ENCODE measurements at places on chromosomes 3 and 15. TPM values are rescaled to one million over a fixed set of nuclear protein-coding genes. Genes with fewer than 3 reads are reported as not detected.

- no peaks in the 10 kb centered on the region for H3K4me1 ChIP-seq
- DNase-seq: no peak
- H3K36me3 ChIP-seq: no peaks in the 10 kb centered on the region
- no peak overlapping the region for H3K27ac ChIP-seq
- H3K4me3 ChIP-seq: no peak overlapping the region
These were observed 149.7 kb upstream of the CDIN1 start for GRCh38 chr15:36429707-36430106.

The CHRNB4 gene
- total RNA-seq: not detected

GRCh38 chr3:143763564-143764162 lies 84.6 kb downstream of the SLC9A9 start:
- H3K27ac ChIP-seq: no peak overlapping the region
- peaks cover under 1% of the 10 kb centered on the region for H3K4me1 ChIP-seq
- H3K36me3 ChIP-seq: peaks cover 5% of the 10 kb centered on the region

GRCh38 chr3:120773932-120774331 lies 31.4 kb downstream of the GTF2E1 start:
- peaks cover 7% of the 10 kb centered on the region for H3K4me1 ChIP-seq
- no peak overlapping the region for H3K4me3 ChIP-seq
- H3K27ac ChIP-seq: no peak overlapping the region
- H3K27me3 ChIP-seq: no peaks in the 10 kb centered on the region
- peak; percentile 9 for DNase-seq

The DCP1A gene
- 47.1 TPM for total RNA-seq

GRCh38 chr3:32706348-32707025 lies 21.5 kb downstream of the CNOT10 start:
- no peak for DNase-seq
- peaks cover 21% of the 10 kb centered on the region for H3K4me1 ChIP-seq
- H3K27me3 ChIP-seq: no peaks in the 10 kb centered on the region

- no peak overlapping the region for H3K27ac ChIP-seq
- H3K4me3 ChIP-seq: no peak overlapping the region
- H3K36me3 ChIP-seq: no peaks in the 10 kb centered on the region
- no peak for DNase-seq
- no peaks in the 10 kb centered on the region for H3K27me3 ChIP-seq
These were observed 15.4 kb downstream of the TMEM44 start for GRCh38 chr3:194617827-194618226.

DNA sequence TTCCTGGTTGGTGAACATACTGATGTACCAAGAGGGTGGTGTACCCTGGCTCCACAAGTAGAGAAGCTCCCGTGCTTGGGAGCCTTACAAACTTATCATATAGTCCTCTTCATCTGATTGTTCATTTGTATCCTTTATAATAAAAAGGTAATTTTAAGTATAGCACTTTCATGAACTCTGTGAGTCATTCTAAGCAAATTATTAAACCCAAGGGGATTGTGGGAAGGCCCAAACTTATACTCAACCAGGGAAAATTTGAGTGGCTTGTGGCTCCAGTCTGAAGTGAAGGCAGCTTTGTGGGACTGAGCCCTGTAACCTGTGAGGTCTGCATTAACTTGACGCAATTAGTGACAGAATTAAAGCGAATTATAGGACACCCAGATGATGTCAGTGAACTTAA lies 29.0 kb downstream of the TTBK2 start:
- peaks cover 11% of the 10 kb centered on the region for H3K36me3 ChIP-seq
- no peaks in the 10 kb centered on the region for H3K27me3 ChIP-seq
- DNase-seq: no peak
- peaks cover 14% of the 10 kb centered on the region for H3K4me1 ChIP-seq

The FETUB gene
- not detected for total RNA-seq

DNA sequence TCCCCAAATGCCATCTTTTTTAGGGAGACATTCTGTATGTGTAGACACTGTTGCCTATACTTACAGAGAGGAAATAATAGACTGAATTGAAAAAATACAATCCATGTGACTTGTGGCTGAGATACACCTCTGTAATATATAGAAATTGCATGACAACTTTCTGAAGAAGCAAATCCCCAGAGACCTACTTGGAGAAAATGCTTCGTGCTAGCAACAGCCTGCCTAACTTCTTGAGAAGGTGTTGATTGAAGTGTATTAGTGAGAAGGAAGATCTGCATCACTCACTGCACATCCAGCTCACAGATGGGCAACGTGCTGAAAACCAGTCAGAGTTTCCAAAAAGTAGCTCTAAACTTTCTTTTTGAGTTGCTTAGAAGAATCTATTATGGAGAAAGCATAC lies 404.1 kb downstream of the EPHB1 start:
- H3K4me3 ChIP-seq: no peak overlapping the region
- H3K36me3 ChIP-seq: no peaks in the 10 kb centered on the region
- no peaks in the 10 kb centered on the region for H3K4me1 ChIP-seq
- no peak for DNase-seq

GRCh38 chr3:182711853-182712252 lies 81.5 kb upstream of the ATP11B start:
- H3K36me3 ChIP-seq: no peaks in the 10 kb centered on the region
- H3K4me1 ChIP-seq: peaks cover 12% of the 10 kb centered on the region
- no peaks in the 10 kb centered on the region for H3K27me3 ChIP-seq
- no peak overlapping the region for H3K27ac ChIP-seq
- DNase-seq: no peak

DNA sequence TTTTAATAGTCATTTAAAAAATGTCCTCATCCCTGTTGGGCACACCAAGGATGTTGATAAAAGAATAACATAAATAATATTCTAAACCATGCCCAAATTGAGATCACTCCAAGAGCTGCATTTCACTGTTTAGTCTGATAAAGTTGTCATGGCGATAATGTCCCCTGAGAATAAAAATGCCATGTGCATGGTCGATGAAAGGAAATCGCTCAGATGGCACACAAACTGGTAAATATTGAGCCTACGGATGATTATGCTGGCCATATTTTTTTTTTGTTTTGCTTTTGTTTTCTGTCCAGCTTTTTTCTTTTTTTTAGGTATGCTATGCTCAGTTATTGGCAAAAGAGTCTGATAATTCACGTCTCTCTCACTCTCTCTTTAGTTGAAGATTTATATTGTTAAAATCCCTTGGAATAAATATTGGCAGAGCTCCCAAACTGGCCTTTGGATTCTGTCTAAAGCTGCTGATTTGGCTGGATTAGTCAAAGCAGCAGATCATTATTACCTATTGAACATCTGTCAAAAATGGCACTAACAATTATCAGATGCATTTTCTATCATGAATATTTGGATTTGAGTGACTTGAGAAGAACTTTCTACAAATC lies 643.8 kb downstream of the SQOR start:
- no peak overlapping the region for H3K4me3 ChIP-seq
- no peak for DNase-seq
- no peaks in the 10 kb centered on the region for H3K36me3 ChIP-seq
- no peaks in the 10 kb centered on the region for H3K4me1 ChIP-seq
- H3K27me3 ChIP-seq: no peaks in the 10 kb centered on the region

The FAM81A gene
- not detected for total RNA-seq

DNA sequence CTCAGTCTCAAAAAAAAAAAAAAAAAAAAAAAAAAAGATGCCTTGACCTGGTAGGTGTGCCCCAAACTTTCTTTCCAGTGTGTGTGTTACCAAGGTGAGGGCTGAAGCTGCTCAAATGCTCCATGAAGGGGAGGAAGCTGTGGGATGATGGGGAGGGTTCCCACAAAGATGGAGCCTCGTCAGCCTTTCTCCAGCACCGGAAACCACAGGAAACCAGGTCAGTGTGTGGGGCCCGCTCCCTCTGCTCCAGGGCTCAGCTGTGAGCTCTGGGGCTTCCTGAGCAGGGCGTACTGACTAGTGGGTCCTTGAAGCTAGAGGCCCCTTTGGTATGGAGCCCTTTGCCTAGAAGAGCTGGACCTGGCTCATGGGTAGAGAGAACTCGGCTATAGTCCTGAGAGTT lies 681 bp upstream of the IL17RE start:
- H3K27ac ChIP-seq: no peak overlapping the region
- DNase-seq: peak; percentile 28
- H3K27me3 ChIP-seq: no peaks in the 10 kb centered on the region
- no peaks in the 10 kb centered on the region for H3K36me3 ChIP-seq
- H3K4me3 ChIP-seq: peak overlapping the region; percentile 62
- H3K4me1 ChIP-seq: peaks cover 42% of the 10 kb centered on the region

DNA sequence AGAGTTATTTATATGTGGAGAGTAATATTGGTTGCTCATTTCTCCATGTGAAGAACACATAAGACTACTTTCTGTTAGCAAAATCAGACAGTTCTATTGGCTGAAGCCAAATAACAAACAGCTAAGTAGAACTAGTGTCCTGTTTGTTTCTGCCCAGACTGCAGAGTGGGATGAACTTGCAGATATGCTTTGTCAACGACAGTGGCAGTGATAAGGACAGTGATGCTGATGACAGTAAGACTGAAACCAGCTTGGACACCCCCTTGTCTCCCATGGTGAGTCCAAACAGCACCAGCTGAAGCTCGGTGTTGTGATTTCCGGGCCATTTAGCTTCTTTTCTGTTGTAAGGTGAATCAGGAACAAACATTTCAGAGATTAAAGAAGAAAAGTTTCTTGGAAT lies 102.6 kb upstream of the IL12A start:
- H3K27ac ChIP-seq: no peak overlapping the region
- no peak for DNase-seq
- H3K27me3 ChIP-seq: peaks cover 19% of the 10 kb centered on the region
- no peak overlapping the region for H3K4me3 ChIP-seq

The CXCR6 gene
- 13.1 TPM for total RNA-seq

The ZIC4 gene
- not detected for total RNA-seq

DNA sequence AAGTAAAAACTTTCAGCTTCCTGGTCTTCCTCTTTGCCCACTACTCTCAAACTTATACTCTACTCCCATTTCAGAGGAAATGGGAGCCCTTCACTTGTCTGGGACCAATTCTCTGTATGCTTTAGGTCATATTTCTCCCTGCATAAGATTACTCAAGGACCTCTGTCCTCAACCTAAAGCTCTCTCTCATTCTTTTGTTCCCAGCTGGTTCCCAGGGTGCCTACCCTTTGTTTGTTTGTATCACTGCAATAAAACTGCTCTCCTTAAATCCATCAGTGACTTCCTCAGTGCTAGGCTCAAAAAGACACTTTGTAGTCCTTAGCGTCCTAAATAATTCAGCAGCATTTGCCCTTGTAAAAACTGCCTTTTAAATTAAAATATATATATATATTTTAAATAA lies 2.9 kb downstream of the NGRN start:
- peak overlapping the region; percentile 63 for H3K27ac ChIP-seq
- H3K4me3 ChIP-seq: peak overlapping the region; percentile 98
- peaks cover 23% of the 10 kb centered on the region for H3K36me3 ChIP-seq
- no peak for DNase-seq

The TSPAN3 gene
- 36.4 TPM for total RNA-seq

DNA sequence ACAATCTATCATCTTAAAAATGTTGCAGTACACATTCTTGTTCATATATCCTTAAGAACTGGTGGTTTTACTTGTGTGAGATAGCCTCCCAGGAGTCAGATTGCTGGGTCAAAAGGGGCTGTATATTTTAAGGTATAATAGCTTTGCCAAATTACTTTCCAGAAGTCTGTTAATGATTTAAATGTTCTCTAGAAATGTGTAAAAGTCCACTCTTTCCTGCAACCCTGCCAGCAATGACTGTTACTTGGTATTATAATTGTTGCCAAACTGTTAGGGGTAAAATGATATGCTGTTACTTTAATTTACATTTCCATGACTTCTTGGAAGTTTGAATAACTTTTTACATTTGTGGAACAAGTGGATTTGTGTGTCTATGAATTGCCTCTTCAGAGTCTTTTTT lies 170.8 kb downstream of the SLC9A9 start:
- peaks cover 8% of the 10 kb centered on the region for H3K4me1 ChIP-seq
- no peaks in the 10 kb centered on the region for H3K36me3 ChIP-seq
- H3K27me3 ChIP-seq: no peaks in the 10 kb centered on the region
- no peak overlapping the region for H3K27ac ChIP-seq

The LYZL4 gene
- total RNA-seq: not detected

The DOCK3 gene
- total RNA-seq: 7.2 TPM

The PLA1A gene
- 1.2 TPM for total RNA-seq

The SH2D7 gene
- total RNA-seq: not detected

DNA sequence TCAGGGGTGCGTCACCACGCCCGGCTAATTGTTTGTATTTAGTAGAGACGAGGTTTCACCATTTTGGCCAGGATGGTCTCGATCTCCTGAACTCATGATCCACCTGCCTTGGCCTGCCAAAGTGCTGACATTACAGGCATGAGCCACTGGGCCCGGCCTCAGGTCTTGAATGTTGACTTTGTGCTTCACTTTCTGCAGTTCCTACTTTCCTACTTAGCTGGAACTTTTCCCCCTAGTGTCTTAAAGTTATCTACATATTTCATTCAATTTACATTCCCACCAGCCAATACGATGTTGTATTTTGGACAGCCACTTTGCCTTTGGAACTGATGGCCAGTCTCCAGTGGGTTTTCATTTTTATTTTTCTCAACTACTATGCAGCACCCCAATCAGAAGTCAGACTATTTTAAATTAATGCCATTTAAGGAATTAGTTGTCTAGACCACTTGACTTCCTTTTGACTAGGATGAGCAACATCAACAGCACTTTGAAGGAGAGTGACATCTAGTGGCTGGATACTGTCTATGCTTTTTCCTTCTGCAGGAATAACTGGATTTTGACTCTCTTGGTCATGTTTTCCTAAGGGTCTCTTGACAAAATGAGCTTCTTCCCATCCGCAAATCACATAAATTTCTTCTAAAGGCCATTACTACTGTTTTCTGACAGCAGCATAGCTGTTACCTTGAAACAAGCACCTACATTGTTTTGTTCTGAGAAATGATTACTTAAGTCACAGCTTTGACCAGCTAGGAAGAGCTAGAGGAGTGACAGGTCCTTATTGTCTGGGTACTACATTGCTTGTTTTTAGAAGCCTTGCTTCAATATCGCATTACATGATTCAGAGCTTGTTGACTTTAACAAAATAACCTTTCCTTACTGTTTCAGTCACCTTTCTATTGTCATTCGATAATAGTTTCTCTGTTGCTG lies 140.2 kb downstream of the ITPR1 start:
- no peaks in the 10 kb centered on the region for H3K27me3 ChIP-seq
- H3K27ac ChIP-seq: peak overlapping the region; percentile 62
- no peak for DNase-seq

Data from activated T-cell treated with anti-CD3 and anti-CD28 coated beads, Interleukin-2, amount 50 U/mL, for 72 hours (primary cell).